Stimulated activated CD4-positive, alpha-beta T cell treated with anti-CD3 and anti-CD28 coated beads, Interleukin-12 subunit alpha, Interleukin-12 subunit beta, amount 100 ng/mL, for 4 hours (primary cell): ENCODE measurements at places on chromosomes 5 and 9.

DNA sequence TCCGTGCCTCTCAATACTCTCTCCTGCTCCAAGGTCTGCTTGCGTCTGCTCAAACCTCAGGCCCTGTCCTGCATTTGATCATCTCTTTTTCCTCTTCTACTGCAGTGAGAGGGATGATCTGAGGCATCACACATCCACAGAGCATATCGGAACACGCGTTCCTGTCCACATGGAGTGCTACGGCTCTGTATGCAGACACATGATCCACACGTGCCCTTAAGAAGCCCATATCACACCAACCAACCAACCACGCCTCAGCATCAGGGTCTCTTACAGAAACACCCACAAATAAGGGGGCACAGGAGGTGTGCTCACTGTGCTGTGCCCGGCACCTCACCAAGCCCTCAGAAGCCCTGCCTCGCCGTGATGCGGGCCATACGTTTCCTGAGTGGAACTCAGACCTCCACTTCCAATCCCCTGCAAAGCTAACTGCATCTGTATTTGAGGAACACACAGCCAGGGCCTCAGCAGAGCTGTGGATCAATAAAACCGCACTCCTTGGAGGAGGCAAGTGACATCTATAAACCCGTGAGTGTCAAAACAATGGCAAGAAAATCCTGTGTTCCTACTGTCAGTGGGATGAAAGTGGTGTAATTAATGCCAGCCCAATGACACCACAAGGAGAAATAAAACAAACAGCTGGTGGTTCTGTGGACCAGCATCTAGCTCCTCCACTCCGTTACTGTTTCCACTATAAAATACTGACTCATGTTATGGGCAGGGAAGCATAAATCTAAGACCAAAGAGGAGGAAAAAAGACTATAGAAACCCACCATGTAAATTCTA is 40.4 kb downstream of the AK8 start:
- no peak for DNase-seq

GRCh38 chr5:73812962-73813588 is 187.1 kb downstream of the ARHGEF28 start:
- DNase-seq, result no peak

DNA sequence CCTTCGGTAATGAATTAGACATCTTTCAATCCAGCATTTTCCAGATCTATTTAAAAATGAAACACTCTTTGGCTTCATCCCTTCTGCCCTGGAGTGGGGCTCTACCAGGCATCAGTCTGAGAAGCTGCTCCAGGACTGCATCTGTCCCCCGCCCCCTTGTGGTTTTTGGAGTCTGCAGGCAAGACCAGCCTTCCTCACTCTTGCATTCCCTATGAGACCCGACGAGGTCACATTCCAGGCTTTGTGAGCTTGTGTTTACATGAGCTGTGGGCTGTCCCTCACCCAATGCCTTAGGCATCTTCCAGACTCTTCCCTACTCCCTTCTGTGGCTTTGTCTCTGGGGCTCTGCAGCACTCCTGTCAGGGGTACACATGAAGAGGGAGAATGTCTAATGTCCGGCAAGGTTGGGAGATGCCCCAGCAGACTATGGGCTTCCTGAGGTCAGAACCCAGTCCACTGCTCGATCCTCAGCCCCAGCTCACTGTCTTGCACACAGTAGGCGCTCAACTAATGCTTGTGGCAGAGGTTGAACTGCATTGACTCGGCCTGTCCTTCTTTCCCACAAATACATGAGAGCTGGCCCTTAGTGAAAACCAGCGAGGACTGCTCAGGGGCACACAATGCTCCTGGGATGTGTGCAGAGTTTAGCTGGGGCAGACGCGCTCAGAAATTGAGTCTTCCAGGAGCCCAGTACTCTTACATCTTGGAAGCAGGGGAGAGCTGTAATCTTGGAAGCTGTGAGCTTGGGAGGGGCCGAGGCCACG is 11.7 kb upstream of the GADD45G start:
- no peak for DNase-seq

GRCh38 chr9:13513716-13514444 is 234.4 kb upstream of the MPDZ start:
- no peak for DNase-seq

- no peak for DNase-seq
These were observed 17.3 kb upstream of the ZNF474 start for GRCh38 chr5:122112063-122112462.

DNA sequence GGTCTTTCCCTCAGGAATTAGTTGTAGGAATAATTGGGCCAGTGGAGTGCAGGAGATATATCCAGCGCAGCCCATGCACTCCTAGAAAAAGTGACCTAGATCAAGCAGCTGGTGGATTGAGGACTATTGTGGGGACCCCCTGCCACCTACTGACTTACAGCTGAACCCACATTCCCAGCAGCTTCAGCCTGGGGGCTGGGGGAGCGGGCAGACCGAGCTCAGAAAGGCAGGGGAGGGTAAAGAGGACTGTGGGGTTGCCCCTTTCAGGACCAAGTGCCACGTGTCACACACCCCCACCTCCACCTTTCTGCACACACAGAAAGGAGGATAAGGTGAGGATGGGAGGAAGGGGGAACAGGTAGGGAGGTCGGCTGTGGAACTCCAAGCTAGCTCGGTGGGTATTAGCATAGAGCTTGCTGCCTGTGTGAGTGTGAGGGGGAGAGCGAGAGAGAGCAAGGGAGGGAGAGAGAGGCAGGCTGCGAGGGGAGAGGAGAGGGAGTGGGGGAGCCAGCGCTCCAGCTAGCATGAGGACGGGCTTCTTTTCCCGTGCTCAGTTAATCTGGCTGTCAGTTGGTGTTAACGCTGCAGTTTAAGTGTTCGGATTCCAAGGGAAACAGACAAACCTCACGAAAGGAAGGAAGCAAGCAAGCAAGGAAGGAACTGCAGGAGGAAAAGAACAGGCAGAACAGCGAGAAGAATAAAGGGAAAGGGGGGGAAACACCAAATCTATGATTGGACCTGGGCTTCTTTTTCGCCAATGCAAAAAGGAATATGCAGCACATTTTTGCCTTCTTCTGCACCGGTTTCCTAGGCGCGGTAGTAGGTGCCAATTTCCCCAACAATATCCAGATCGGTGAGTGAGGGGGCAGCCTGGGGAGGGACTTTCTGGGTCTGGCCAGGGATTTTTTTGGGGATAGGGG is at the start of gene GRIA1:
Gene GRIA1, plus strand, starts transcription at position 553 of the 920 bp plus-strand sequence.
- DNase-seq, result no peak

- no peak for DNase-seq
These were observed 134.9 kb upstream of the PANK3 start for GRCh38 chr5:168714046-168714445.

DNA sequence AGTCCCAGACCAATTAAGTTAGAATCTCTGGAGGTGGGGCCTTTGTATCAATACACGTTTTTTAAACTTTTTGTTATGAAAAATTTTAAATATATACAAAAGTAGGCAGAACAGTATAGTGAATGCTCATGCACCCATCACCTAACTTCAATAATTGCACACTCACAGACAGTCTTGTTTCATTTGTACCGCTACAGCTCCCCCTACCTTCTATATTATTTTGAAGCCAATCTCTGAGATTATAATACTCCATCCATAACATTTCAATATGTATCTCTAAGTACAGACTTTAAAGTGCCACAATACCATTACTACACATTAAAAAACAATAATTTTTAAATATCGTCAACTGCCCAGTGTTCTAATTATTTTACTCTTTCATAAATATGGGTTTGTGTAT is 32.9 kb downstream of the ISL1 start:
- no peak for DNase-seq
